ENCODE measurements at places on chromosomes 7 and 10.

GRCh38 chr7:18610331-18610948 is 114.9 kb downstream of the HDAC9 start:
- peak; percentile 19 for DNase-seq

DNA sequence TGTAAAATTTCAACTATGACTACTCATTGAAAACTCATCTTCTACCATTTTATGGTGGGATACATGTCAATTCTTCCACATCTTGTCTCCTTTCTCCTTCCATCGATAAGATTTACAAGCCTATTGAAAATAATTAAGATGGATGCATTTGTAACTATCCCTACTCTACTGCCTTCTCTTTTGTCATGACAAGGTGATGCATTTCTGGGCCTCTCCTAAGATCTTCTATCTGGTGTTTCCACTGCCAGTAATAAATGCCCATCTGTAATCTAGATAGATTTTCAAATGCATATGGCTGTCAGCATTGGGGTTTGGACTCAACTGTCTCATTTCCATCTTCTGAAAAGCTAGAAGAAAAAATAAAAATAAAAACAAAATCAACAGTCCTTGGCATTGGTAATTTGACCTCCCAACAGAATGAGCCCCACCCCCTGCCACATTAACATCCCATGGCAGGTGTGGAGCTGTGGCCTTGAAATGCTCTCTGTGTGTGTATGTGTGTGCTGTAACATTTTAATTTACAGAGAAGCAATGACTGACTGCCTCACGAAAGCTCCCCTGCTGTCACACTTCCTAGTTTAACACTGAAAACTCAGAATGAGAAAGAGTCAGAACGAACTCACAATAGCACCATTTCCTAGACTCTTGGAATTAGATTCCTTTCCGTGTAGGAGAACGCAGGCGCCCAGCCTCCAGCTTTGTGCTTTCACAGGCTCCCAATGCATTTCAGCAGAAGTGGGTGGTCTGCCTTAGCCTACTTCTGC is 74.2 kb downstream of the RHOBTB1 start:
- no peak for DNase-seq

DNA sequence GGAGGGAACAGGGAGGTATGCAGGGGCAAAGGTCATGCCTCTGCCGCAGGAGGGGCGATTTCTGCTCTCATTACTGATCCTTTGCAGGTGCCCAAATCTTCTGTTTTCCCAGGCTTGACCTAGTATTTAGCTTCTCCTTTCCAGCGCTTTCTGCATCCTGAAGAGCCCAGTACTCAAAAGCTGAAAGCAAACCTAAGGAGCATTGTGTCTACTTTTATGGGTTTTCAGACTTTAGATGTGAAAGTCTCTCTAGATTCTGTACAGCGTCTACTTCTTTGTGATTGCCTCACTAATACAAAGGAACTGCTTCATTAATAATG is 560 bp downstream of the GBF1 start:
- no peak for DNase-seq

- DNase-seq = no peak
Measured at GRCh38 chr10:116877391-116877790, 28.1 kb downstream of the ENO4 start.

DNA sequence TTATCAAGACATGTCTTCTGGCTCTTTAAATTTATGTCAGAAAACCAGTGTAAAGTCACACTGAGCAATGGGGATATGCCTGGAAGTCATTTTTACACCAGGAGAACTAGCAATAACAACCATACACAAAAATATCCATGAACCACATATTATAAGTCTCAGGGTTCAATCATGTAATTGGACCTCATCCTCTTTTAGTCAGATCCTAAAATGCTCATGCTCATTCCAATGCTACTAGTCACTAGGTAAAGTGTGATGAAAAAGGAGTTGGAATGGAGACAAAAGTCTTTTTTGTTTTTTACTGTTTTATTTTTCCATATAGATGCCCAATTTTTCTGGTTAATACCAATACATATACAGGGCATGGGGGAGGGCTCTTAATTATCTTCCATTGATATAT is 306.1 kb downstream of the DGKB start:
- DNase-seq = peak; percentile 68

DNA sequence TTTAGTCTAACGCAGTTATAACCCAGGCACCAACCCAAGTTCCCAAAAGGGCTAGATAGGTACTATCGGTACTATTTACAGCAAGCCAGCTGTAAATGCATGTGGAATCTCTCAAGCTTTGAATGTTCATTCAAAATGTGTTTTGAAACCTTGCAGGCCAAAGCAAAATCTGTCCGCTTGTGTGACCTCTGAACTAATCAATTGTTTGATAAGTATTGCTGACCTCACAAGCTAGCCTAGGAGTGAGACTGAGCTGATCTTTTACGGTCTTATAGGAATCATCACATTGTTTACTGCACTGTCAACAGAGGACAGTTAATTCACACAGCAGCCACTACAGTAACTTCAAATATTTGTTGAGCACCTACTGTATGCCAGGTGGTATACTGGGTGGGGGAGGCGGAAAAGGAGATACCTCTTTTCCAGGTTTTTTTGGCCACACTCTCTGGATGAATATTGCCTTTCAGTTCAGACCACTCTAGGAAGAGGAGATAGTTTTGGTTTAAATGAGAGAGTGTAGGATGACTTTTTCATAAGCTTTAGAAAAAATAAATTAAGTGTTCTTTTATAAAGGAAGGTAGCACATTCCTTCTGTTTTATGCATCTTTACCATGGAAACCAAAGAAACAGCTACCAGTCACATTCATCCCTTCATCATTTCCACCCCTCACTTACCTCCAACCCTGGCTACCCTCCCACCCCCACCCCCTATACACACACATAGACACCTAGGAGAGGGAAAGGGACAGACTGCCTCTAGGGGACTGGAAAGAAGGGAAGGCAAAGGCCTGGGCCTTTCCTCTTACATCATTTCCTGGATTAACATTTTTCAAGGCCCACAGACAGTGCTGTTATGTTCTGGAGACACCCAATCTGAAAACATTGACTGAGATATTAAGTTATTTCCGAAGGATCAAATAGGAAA is 2.4 kb downstream of the PAPSS2 start:
- DNase-seq = peak; percentile 52

DNA sequence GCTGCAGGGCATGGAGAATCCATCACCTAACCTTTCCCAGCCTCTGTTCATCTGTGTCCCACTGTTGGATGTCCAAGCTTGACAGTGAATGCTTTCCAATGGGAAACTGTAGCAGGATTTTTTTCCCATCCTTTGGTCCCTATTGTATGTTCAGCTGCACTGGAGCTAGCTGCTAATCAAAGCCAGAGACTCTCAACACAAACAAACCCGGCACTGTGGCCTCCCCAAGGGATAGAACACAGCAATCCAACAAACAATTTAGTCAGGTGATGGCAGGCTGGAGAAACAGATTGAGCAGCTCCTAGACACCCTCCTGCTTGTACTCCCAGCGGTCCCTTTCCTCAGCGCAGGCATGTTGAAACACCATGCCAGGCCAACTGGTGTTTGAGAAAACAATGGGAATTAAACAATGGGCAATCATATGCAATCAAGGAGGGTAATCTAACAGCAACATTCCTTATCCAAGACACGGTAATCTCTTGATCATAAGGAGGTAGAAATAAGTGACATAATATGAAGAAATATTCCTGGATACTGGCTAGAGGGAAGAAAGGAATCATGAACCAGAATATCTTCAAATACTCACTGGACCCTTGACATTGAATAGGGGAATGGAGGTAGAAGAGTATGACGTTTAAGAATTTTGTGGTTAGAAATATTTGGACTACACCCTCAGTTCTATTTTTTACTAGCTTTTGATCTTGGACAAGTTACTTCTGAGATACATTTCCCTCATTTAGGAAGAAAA is 15.0 kb downstream of the PTN start:
- no peak for DNase-seq

DNA sequence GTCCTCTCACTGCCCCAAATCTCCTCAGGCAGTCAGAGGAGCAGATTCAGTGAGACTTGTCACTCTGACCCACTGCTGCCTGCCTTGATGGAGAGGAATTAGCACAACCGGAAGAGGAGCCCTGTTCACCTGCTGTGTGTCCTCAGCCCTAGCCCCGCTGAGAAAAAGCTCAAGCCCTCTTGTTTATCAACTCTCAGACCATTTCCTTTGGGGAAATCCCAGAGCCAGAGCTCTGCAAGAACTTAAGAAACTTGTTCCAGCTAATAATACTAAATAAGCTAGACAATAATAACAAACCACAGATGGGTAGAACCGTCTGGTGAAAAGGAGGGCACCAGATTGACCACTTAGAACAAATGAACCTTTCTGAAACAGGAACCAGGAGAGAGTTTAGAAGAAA is 37.7 kb upstream of the ITGB1 start:
- DNase-seq = no peak

GRCh38 chr10:32893434-32893833 is 64.6 kb downstream of the ITGB1 start:
- no peak for DNase-seq

- DNase-seq = no peak
Measured at GRCh38 chr10:129694691-129695243, 227.7 kb downstream of the MGMT start.
